ENCODE measurements at places on chromosomes 5 and 9.

DNA sequence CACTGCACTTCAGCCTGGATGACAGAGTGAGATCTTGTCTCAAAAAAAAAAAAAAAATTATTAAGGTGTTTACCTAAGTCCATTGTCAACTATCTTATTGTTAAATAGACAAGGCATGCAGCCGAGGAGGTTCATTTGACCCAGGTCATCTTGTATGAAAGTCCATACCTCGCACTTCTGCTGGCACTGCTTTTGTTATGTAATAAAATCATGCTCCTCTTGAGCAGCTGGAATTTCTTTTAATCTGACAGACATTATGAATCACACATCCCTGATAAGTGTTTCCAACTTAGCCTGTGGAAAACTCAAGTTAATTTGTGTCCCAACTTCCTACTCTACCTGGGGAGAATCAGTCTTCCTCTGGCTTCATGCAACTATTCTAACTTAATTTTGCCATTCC lies 315.6 kb upstream of the KLF4 start:
- DNase-seq, result no peak

GRCh38 chr5:72817076-72817481 lies 618 bp downstream of the TNPO1 start:
- DNase-seq, result no peak

DNA sequence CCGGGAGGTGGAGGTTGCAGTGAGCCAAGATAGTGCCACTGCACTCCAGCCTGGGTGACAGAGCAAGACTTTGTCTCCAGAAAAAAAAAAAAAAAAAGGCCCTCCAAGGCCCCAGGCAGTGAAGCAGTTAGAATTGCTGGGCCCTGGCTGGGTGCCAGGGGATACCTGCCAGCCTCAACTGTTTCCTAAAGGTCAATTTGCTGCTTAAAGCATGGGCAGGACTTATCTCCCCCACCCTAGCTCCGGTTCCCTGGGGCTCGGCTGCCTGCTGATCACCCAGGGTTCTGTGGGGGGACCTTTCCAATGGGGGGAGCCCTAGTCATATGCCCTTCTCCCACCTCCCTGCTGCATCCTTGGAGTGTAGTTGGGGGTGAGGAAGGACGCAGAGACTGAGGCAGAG lies 25.7 kb downstream of the NCS1 start:
- no peak for DNase-seq

- no peak for DNase-seq
Observed at GRCh38 chr5:136038635-136039034, 9.8 kb downstream of the TGFBI start.

DNA sequence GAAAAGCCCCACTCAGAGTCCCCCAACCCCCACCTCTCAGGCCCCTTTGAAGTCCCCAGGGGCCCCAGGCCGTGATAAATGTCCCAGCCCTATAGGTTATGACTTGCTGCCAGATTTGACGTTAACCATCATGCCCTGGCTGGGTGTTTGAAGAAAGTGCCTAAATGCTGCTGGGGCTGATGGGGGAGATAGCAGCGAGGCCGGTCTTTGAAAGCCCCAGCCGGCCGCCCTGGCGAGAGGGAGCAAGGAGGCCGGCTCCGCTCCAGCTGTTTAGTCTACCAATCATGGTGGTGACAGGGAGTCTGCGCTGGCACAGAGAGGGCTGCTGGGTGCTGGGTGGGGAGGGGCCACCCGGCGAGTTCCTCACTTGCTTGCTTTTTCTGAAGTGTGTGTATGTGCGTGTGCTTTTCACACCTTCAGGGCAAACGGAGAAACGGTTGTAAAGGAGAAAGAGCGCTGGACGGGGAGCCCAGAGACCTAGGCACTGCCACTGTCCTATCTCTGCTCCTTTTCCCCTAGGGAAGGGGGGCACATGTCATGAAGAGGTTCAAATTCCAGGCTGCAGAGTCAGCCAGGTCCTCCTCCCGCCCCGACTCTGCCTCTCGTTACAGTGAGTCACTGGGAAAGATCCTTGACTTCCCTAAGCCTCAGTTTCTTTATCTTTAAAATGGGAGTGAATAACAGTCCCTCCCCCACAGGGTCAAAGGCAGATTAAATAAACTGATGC lies 126.1 kb upstream of the HAND1 start:
- no peak for DNase-seq

- DNase-seq, result no peak
Observed at GRCh38 chr9:112621018-112621655, 96.8 kb downstream of the INIP start.

GRCh38 chr9:103804077-103804735 lies 289.9 kb upstream of the SMC2 start:
- DNase-seq, result no peak

- no peak for DNase-seq
Observed at GRCh38 chr9:137365552-137366444, 57.2 kb downstream of the EXD3 start.

DNA sequence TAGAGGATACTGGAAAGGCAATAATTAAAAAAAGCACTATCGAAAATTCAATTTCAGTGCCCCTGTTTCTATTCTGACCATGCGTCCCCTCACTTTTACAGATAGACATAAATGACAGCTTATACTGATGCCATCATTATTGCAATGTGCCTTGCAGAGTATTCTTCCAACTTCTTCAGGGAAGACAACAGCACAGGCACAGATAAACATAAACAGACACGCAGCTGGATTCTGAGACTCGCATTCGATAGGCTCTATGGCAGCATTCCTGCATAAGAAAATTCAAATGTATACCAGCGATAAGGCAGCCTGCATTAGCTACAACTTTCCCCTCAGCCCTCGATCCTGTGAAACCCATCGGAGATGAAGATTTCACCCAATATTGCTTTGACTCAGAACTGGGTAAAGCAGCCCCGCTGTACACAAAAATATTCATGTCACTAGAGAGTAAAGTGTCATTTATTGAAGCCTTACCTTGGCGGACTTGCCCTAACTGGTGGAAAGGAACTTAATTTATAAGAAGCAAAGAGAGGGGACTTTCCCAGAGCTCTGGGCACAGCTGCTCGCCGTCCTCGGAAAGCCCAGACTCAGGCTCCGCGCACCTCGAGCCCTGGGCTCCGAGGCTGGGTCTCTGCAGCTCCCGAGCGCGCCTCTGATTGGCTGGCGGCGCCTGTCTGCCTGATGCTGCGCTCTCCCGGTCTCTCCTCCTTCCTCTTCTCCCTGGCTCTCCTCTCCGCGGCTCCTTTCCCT lies at the start of gene CDH18:
CDH18 (minus strand) TSS at position 589 of the 750 bp plus-strand sequence. CDS start 149,214 bp downstream, outside the sequence.
- DNase-seq, result no peak

DNA sequence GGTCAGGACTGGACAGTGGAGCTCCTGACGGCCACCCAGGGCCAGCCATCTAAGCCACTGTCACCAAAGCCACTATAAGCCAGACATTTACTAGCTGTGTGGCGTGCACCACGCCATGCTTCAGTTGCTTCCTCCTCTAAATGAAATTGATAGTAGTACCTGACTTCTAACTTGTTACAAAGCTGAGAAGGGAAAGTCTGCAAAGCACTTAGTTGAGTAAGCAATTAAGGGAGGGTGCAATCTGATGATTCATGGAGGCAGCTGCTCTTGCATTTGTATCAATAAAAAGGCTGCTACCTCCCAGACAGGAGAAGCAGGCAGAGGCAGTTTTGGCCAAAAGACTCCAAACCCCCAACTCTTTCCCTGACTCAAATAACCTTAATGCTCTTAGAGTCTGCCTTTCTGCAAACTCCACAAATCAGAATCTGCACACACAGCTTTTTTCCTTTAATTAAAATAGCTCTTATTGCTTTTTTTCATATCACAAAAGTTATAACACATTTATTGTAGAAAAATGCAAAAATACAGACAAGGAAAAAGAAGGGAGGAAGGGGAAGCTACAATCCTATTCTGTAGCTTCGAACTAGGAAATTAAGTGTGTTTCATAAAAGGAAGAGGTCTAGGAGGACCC lies 19.3 kb upstream of the RAPGEF1 start:
- no peak for DNase-seq

GRCh38 chr5:148179234-148179824 lies 11.0 kb downstream of the SPINK14 start:
- no peak for DNase-seq

- no peak for DNase-seq
Observed at GRCh38 chr5:79720096-79720495, 30.5 kb downstream of the CMYA5 start.

GRCh38 chr5:68749631-68750030 lies 344.2 kb upstream of the SLC30A5 start:
- DNase-seq, result no peak

- DNase-seq, result no peak
Observed at GRCh38 chr5:159178978-159179377, 30.4 kb downstream of the RNF145 start.

- DNase-seq, result no peak
Observed at GRCh38 chr5:114296191-114296590, 65.7 kb upstream of the KCNN2 start.

DNA sequence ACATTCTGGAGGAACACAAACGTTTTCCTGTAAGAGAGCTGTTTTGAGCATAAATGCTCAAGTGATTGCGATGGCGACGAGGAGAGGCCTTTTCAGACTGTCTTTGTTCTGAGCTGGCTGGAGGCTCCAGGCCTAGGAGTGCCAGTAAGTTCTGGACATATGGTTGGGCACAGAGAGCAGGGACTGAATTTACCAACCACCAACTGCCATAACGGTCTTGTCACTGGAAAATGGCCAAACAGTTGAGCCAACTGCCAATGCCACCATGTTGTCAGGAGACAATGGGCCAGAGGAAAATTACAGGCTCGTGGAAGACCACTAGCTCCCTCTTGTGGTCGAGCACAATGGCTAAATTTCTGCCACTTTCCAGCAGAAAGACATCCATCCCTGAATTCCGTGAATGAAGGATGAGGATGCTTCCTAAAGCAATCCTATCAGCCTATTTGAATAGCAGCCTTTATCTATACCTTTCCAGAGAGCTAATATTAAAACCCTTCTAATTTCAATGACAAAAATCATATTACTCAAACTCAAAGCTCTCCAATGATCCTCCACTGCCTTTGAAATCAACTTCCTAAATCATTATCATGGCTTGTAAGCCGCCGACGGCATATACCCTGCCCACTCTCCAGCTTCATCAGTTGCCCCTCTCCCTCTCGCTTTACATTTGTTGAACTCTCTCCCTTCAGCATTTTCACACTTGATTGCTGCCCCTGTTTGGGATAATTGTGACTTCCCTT lies 66.9 kb upstream of the GLIS3 start:
- DNase-seq, result no peak

DNA sequence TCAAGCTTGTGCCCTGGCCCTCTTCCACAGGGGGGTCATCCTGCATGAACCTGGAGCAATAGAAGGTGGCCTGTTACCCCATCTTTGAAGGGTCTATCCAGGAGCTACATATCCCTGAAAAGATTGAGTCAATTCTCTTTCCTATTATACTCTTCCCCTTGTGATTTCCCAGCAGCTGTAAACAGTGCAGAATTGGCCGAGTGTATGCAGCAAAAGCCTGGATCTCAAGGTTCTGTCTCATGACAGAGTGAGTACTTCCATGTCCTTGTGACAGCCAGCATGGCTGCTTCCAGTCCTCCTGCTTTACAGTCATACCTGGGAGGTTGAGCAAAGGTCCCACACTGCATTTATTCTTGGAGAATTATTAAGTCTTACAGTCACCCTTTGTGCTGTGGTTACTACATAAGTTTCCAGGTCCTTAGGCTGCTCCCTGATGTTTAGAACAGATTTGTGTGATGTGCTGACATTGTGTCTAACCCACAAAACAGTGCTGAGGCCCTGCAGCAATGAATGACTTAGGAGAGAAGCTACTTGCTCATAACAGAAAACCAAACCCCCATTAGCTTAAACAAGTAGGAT lies 67.5 kb downstream of the NREP start:
- no peak for DNase-seq
